Left lung (tissue), 14 donors: ENCODE measurements at places on chromosomes 11 and 22. TPM values are rescaled to one million over a fixed set of nuclear protein-coding genes. Genes with fewer than 3 reads are reported as not detected.

The SLC29A2 gene
- 10.0 TPM for polyA plus RNA-seq

DNA sequence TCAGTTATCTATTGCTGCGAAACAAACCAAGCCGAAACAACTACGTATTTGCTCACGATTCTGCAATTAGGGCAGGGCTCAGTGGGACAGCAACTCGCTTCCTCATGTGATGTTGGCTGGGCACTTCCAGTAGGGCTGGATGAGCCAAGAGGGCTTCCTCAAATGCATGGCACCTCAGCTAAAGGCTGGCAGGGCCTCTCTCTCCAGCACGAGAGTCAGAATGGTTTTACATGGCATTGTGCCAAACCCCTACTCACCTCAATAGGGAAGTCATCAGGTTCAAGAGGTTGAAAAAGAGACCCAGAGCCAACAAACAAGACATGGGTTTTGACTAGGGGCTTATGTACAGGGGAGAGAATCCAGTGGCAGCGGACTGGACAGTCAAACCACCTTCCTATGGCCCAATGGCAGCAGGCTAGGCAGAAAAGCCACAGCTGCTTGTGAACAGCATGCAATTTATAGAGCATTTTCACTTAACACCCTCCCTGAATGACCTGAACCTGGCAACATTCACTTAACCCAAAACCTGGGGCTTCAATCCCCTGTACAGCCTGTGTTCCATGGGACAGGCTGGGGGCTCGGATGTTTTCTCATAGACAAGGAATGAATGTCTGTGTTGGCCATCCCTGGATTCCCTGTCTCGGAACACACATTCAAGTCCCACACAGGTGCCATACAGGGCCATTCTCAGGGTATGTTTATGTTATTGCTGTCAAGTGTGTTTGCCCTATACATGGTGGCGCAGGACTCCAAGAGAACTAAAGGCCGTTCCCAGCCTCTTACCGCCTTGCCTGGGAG, 154.2 kb upstream of the NAV2 start:
- DNase-seq, result no peak

GRCh38 chr22:50107529-50107928, 17.7 kb downstream of the MOV10L1 start:
- DNase-seq, result no peak

GRCh38 chr22:24466716-24467328, 28.3 kb upstream of the UPB1 start:
- DNase-seq, result no peak

GRCh38 chr11:65278356-65278755, 16.6 kb downstream of the POLA2 start:
- DNase-seq, result no peak

DNA sequence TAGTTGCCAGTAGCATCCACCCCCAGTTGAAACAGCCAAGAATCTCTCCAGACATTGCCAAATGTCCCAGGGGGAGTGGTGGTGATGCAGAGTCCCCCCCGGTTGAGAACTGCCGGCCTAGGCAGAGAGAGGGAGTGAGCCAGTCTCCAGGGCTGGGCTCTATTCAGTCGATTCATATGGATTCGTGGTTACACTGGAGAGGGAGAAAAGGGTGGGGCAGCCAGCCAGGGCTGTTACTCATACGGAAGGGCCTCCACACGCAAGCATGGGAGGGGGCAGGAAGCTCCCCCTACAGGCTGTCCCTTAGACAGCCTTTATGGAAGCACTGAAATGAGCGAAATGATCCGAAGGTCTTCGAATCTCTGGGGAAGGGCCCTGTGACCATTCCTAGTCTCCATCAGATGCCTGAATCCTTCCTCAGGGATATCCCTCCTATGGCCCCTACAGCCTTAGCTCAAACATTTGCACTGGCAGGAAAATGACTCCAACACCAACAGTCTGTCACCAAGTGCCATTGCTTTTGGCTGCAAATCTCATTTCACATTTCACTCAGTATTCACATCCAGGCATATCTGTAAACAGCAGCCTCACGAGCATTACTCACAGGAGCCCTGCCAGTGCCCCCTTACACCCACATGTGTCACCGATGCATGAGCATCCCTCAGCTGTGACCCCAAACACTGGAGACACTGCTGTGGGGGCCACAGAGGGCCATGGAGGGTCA, 18.4 kb upstream of the TLCD5 start:
- DNase-seq, result no peak

DNA sequence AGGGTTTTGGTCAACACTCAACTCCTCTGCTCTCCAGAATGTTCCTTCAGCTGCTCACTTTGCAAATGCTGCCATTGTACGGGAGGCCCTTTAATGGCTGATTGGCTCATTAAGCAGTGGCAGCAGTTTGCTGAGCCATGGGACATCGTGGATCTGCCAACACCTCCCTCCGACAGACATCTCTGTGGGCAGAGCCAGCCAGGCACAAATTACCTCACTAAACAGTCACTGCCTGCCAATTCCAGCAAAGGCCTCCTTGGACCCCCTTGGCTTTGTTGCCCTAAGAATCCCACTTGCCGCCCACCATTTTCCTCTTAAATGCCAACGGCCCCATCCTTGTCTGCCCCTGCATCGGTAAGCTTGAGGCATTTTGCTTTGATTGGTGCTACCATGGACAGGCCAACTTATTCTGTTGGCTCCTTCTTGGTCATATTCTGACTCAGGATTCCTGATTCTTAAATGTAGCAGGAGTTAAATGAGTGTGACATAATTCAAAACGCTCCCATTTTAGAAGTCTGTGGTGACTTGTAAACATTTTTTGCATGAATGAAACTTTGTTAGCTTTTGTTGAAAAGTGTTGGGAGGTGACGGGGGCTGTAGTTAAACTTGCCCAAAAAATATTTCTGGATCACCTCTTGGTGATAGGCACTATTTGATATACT, 57.5 kb upstream of the LMO2 start:
- no peak for DNase-seq
